ENCODE measurements at places on chromosomes 5 and 9.

GRCh38 chr9:71446473-71447411, 321.6 kb downstream of the CEMIP2 start:
- peak; percentile 38 for DNase-seq

- DNase-seq = no peak
Measured at GRCh38 chr5:154479944-154480750, 2.1 kb upstream of the HAND1 start.

DNA sequence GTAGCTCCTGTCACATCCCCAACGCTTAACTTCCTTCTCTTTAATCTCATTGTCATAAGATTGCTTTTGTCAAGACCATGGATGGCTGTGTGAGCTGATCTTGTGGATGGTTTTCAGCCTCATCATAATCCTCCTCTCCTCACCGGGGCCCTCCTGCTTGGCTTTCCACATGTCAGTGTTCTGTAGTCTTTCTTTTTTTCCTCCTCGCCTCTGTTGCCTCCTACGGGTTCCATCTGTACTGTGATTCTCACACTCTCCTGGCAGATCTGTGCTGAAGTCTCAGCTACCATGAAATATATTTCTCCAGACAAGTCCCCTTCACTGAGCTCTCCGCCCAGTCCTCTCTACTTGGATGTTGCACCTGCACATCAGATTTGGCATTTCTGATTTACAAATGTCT, 34.9 kb upstream of the FAM120AOS start:
- no peak for DNase-seq

- DNase-seq = peak; percentile 23
Measured at GRCh38 chr9:110842986-110843385, 174.4 kb downstream of the MUSK start.

DNA sequence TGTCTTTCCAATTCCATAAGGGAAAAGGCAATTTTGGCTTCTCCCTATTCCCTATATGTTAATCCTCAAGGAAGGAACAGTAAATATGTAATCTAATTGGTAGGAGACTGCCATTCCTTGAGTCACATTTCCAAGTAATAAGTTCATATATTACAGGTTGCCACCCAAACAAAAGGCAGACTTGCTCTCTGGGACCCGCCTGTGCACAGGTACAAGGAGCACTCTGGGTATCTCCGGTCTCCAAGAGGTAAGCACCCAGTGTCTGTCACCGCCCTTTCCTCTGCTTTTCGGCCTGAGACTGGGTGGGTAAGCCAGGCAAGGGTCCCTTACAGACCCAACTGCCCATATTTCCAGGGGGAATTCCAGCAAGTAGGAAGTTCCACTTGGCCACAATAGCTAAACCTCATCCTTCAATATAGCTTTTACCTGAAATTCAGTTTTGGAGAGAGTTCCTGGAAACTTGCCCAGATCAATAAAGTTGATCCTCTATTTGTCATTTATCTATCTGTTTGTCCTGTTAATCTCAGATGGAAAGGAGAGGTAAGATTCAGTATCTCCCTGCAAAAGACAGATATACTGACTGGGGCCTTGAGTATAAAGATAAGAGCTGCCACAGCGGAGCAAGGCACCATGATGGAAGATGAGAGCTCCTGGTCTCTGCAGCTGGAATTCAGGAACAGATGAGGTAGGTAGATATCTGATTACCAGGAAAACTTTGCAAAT, 81.8 kb downstream of the SUSD1 start:
- DNase-seq = no peak

DNA sequence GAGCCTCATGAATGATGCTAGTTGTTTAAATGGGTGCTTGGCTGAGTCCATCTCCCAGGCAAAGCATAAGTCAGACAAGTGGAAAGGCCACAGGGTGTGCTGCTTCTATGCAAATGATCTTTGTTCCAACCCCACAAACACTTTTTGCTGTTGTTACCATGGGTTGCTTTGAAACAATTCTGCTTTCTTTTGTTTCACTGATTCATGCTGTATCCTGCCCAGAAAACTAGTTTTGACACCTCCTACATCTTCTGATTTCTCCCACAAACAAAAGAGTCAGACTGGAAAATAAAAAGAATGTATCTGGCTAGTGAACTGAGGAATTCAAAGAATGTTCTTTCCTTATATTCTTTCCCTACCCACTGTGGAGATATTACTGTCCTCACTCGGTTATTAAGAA, 298.6 kb downstream of the DIRAS2 start:
- DNase-seq = no peak
